Left ventricle myocardium inferior (tissue), 1 donor: ENCODE measurements at places on chromosomes 1 and 21. TPM values are rescaled to one million over a fixed set of nuclear protein-coding genes. Genes with fewer than 3 reads are reported as not detected.

GPR3 gene
- total RNA-seq = 0.16 TPM

EPHA2 gene
- 9.6 TPM for total RNA-seq

SLAMF7 gene
- 0.36 TPM for total RNA-seq

SPATA1 gene
- 0.66 TPM for total RNA-seq

DLGAP3 gene
- 0.05 TPM for total RNA-seq

TRAF3IP3 gene
- 1.2 TPM for total RNA-seq

OVAAL gene
- 5.3 TPM for total RNA-seq

CDCP2 gene
- not detected for total RNA-seq

CADM3 gene
- 3.7 TPM for total RNA-seq

CNIH3 gene
- 1.1 TPM for total RNA-seq

CELA3B gene
- total RNA-seq = not detected

KIF14 gene
- 0.08 TPM for total RNA-seq

AK5 gene
- total RNA-seq = 1.0 TPM

TMOD4 gene
- not detected for total RNA-seq

ERICH3 gene
- total RNA-seq = not detected

ACKR1 gene
- total RNA-seq = 10.9 TPM

- DNase-seq = peak; percentile 77
Observed at GRCh38 chr1:209652873-209653401, 712 bp upstream of the LAMB3 start.

GRCh38 chr1:206714331-206715058, 29.8 kb downstream of the MAPKAPK2 start:
- no peak for DNase-seq

- DNase-seq = no peak
Observed at GRCh38 chr1:169859001-169859400, 34.7 kb downstream of the SCYL3 start.

DNA sequence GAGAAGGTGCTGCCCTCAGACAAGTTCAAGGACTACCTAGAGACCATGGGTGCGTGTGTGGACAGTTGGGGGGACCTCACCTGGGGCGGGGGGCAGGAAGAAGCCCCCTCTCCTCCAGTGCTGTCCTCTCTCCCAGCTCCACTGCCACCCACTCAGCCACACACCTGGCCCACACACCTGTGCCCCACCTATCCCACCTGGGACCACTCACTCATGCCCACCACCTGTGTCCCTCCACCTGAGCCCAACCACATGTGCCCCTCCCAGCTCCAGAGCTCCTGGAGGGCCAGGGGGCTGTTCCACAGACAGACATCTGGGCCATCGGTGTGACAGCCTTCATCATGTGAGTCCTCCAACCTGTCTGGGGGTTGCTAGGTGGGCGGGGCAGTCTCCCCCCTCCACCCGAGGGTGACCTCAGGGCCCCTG, 29.0 kb downstream of the TRIM11 start:
- no peak for DNase-seq

DNA sequence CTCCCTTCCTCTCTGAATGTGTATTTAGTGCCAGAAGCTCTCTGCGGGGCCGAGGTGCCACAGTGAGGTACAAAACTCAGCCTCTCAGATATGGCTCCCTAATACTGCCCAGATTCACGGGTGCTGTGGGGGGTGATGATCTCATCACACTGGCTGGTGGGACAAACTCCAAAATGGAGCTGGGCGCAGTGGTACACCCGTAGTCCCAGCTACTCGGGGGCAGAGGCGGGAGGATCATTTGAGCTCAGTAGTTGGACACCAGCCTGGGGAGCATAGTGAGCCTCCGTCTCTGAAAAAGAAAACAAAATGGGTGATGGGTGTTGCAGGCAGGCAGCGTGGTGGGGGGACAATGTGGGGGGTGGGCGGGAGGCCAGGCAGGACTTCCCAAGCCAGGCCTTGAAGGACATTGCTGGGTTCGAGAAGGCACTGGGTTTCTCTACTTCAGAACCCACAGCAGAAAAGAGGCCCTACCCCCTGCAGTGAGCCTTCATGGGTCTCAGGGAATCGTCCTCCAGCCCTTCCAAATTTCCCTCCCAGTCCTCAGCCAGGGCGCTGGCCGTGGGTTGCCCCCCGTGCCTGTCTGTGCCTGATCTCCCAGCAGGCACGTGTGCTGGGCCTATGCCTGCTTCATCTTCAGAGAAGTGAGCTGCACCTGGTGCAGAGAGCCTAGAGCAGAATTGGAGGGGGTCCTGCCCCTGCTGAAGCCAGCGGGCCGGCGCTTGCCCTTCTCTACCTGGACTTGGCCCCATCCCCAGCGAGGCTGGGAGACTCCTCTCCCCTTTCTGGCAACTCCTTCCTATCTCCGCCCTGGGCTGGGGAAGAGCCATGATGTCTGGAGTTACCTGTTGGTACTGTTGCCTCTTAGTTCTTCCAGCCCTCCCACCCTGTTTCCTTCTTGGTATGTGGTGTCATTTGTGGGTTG, 14.0 kb downstream of the H6PD start:
- no peak for DNase-seq

- no peak for DNase-seq
Observed at GRCh38 chr1:64183395-64184002, 19.9 kb upstream of the UBE2U start.

- peak; percentile 51 for DNase-seq
Observed at GRCh38 chr1:115219927-115220326, 118.1 kb downstream of the NGF start.

GRCh38 chr1:42983693-42984092, 25.0 kb upstream of the SLC2A1 start:
- DNase-seq = no peak

DNA sequence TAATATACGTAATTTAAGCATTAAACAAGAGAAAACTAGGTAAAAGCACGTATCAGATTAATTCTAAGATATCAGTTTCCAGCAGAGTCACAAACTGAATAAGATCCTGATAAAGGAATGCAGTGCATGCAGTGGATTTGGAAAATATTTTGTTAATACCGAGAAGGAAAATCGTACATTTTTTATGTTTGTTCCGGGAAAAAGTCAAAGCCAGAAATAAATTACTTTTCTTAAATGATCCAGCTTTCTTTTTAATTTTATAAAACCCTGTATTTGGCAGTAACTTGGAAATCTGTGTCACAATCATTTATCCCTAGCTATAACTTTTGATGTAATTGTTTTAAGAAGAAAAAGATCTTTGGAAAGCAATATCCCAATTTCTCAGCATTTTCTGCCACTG, 955 bp downstream of the PALMD start:
- no peak for DNase-seq

- DNase-seq = no peak
Observed at GRCh38 chr1:228095161-228095560, 8.0 kb downstream of the C1orf35 start.

DNA sequence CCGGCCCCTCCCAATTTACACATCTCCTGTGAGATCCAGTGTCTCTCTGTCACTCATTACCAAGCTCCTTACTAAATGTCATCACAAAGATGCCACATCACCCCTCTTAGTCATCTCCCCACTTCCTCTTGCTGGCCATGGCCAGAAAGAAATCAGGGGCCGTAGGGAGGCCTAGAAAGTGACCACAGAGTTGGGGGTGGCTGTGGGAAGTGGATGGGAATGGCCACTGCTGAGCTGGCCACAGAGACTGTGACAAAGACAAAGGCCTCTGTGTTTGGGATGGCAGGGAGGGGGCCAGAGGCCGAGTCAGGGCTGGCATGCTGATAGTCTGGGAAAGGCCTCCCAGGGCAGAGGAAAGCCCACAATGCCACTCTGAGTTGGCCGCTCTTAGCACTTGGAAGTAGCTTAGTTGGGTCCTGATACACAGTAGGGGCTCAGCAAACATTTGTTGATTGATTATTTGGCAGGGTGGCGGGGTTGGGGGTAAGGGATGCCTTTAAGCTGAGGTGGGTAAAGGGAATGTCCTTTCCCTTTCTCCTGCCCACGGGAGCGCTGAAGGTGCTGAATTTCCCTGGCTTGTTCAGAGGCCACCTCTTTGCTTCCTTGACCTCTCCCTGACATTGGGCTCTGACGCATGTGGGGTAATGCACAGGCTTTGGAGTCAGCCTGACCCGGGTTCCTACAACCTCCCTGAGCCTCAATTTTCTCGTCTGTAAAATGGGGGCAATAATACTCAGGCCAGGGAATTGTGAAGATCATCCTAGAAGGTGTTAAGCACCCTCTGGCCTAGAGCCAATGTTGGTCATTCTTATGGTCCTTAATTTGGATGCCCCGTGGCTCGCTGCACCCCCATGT, 13.2 kb downstream of the NAV1 start:
- no peak for DNase-seq

- DNase-seq = no peak
Observed at GRCh38 chr1:172918478-172918877, 132.3 kb downstream of the TNFSF18 start.

DNA sequence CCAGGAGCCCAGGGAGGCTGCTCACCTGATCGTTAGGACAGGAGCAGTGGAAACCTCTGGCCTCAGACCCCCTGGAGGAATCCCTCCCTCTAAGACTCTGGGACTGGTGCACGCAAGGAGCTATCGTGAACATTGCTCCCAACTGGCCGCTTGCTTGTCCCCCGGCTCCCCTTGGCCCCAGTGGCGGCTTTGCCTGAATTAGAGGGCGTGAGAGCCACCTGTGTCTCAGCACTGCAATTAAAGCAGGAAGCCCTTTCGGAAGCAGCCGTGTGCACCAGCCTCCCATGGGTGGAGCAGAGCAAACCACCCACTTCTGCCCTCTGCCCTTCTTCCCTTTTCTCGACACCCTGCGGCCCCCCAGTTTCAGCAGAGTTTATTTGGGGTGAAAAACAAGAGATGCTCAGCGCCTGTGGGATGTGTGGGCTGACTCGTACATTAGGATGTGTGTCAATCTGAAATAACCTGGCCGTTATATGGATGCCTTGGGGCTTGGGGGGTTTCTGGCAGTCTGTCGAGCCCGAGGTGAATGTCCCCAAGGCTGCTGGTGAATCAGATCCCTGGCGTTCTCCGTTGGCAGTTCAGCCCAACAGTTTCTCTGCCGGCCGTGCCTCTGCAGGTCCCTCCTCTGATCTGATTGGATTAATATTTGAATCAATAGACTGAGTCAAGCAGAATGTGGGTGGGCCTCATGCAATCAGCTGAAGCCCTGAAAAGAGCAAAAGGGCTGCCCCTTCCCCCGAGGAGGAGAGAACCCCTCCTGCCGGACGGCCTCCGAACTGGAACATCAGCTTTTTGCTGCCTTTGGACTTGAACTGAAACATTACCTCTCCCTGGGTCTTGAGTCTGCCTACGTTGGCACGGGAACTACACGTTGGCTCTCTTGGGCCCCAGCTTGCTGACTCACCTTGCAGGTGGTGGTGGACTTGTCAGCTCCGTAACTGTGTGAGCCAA, 7.3 kb upstream of the UMODL1 start:
- DNase-seq = no peak

GRCh38 chr1:154434346-154435085, 29.4 kb downstream of the IL6R start:
- DNase-seq = peak; percentile 86

- no peak for DNase-seq
Observed at GRCh38 chr1:40081871-40082270, 15.2 kb downstream of the PPT1 start.

GRCh38 chr21:42391297-42391696, 4.6 kb downstream of the TMPRSS3 start:
- DNase-seq = no peak
